ENCODE measurements at places on chromosomes 2 and 18.

DNA sequence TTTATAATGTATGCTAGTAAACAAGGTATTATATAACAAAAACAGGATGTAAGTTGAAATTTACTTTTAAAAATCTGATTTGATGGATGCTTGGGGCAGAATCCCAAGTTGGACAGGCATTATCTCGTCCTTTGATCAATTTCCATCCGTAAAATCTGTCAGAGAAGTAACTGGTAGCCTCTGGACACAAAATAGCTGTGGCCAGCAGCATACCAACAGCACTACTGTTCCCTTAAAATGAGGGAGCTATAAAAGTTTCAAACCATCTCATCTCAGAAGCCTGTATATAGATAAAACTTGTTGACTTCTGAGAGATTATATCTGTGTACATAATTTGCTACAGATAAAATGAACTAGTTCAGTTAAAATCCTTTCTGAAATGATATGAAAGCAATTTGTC lies 14.7 kb upstream of the METAP1D start:
- no peak for DNase-seq

DNA sequence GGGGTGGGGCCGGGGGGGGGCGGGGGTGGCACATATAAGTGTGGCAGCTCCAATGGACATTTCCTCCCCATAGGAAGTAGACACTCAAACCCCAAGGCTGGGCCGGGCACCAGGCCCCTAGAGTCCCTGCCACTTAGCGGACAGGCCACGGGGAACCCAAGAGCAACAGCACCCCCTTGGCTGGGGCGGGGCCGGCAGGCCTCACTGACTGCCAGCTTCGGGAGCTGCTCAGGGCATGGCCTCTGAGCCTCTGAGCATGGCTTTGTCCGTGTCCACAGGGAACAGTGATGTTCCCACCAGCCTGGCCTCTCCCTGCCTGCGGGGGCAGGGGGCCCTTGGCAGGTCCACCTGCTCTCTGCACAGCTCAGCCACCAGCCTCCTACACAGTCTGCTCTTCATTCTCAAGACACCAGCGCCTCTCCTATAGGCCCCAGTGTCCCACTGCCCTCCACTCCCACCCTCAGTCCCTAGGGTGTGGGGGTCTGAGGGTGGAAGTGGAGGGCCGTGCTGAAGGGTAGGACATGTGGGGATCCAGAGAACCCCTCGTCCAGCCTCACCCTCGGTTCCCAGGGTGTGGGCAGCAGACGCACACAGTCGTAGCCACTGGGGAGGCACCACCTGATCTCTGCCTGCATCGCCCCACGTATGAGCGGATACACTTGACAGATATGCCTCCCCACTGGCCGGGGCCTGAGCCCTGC lies 106.7 kb downstream of the FAM210A start:
- DNase-seq = no peak

DNA sequence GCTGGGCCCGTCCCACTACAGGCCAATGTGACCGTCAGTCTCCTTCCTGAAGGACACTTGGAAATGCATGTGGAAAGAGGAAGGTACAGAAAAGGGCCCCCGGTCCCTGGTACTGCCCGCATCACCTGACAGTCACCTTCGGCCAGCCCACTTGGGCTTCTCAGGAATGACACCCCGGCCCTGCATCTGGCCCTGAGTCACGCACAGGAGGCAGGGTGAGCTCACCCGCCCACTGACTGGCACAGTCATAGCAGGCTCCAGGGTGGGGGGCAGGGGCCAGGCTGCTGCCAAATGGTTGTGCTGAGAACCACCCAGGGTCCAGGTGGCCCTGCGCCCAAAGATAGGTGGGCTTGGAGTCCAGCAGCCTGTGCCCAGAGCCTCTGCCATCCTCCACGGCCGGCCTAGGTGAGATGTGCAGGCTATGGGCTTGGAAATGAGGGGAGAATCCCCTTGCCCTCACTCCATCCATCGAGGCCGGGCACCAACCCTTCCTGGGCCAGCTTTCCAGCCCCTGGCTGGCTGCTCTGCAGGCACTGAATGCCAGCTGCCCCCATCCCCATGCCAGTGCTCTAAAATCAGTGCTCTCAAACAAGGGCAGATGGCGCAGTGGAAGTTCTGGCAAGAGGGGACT lies 14.1 kb downstream of the EMX1 start:
- no peak for DNase-seq

DNA sequence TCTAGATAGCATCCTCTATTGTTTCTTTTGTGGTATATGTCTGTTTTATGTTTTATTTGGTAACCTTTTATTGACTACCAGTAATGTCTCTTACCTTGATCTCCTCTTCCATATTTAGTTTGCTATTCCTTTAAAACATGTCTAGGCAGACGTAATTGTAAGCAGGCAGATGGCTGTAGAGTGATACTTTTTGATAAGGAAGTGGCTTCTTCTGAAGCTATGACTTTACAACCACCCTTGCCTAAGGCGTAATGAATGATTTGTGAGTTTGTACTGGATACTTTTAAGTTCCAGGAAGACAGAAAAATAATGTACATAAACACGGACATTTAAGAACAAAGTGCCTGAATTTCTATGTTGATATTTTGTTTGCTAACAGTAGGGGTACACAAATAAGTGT lies 85.6 kb downstream of the ZNF804A start:
- DNase-seq = no peak
